BJ (cell line): ENCODE measurements at places on chromosomes 6 and 20. TPM values are rescaled to one million over a fixed set of nuclear protein-coding genes. Genes with fewer than 3 reads are reported as not detected.

- DNase-seq, result no peak
Observed at GRCh38 chr6:7806711-7807110, 80.8 kb downstream of the BMP6 start.

DNA sequence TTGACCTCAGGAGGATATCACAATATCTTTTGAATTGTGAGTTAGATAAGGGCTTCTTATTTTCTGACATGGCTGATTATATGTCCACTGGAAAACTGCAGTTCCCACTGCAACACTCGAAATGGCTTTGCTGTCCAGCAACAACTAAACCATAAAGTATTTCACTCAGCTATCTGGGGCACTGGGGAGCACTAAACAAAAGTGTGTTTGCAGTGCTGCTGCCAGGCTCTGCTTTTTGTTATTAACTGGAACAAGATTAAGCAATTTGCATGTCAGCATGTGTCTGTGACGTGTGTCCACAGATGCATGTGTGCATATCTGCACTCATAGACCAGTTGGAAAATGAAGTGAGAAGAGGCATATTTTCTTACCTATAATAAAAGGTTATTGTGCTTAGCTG is 107.8 kb upstream of the CCN2 start:
- no peak for DNase-seq

The FNDC1 gene
- polyA plus RNA-seq, result 0.10 and 0.22 TPM in 2 replicates

GRCh38 chr6:152922706-152923105 is 60.1 kb downstream of the FBXO5 start:
- no peak for DNase-seq

DNA sequence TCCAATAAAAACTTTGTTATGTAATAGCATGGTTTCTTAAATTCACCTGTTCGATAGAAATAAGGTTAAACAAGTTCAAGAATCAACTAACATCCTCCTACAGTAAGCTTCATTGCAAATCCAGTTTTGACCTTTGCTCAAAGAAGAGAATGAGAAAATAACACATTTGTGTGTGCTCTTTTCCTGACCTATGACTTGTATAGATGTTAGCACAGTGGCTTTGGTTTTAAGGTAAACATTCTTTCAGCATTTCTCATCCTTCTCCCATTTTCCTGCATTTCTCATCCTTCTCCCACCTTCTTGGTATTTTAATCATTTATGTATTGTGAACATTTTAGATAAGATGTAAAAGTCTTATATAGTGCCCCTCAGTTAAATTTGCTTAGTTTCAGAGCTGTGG is 73.9 kb downstream of the PLCB1 start:
- DNase-seq, result no peak

GRCh38 chr6:83600459-83600858 is 88.1 kb downstream of the PRSS35 start:
- no peak for DNase-seq

- no peak for DNase-seq
Observed at GRCh38 chr6:18707714-18708439, 320.7 kb downstream of the RNF144B start.
